CD4-positive, alpha-beta T cell treated with Interleukin-4 for 1 hour (primary cell): ENCODE measurements at places on chromosomes 11 and 22.

DNA sequence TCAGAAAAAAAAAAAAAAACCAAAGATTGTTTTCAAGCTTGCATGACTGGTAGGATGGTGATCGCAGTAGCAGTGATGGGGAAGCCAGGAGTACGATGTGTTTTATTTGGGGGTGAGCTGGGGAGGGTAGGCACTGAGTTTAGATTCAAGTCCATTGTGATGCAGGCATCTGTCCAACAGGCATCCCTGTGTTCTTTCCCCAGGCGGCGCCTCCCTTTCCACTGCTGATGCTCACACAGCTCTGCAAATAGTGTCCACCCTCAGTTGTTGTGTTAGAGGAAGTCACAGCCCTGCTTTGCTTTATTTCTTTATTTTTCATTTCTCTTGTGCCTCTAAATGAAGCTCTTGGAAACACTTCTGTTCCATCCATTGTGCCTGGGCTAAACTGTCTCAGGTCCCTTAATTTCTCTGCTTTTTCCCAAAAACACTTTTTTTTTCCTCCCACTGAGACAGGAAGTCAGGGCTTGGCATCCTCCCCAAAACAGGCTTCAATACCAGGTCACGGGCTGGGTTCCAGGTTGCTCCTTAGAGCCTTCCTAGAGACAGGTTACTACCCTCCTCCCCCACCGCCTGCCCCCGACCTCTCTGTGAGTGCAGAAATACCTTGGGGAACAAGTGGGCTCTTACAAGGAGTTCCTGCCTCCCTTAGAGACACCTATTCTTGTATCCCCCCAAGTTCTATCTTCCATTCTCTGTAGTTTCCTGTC is 38.6 kb upstream of the HSPA8 start:
- DNase-seq, result no peak

DNA sequence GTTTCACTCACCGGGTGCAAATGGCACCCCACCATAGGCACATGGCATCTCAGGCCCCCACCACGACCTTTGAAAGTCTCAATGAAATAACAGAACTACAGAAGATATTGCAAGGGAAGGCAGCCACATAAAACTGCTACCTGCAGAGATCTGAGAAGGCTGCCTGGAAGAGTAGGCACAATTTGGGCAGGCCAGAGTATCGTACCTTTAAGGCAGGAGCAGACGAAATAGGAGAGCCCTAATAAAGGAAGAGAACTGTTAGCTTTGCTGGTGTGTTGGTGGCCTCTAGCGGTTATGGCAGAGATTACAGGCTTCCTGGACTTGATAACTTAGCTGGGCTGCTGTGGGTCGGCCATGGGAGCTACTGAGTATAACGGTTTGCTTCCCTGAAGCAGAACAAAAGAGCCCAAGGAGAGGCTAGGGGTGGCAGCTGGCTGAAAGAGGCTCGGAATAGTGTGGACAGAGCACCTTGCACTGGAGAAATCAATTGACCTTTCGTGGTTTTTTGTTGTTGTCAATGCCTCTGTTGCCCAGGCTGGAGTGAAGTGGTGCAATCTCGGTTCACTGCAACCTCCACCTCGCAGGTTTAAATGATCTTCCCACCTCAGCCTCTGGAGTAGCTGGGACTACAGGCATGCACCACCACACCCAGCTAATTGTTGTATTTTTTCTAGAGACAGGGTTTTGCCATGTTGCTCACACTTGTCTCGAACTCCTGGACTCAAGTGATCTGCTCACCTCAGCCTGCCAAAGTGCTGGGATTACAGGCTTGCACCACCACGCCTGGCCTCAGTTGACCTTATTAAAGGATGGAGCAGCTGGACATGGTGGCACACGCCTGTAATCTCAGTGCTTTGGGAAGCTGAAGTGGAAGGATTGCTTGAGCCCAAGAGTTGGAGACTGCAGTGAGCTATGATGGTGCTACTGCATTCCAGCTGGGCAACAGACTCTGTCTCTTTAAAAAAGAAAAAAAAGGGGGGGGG is 4.8 kb downstream of the SDF2L1 start:
- DNase-seq, result peak; percentile 88

- no peak for DNase-seq
Measured at GRCh38 chr11:76249195-76249741, 43.0 kb upstream of the WNT11 start.

DNA sequence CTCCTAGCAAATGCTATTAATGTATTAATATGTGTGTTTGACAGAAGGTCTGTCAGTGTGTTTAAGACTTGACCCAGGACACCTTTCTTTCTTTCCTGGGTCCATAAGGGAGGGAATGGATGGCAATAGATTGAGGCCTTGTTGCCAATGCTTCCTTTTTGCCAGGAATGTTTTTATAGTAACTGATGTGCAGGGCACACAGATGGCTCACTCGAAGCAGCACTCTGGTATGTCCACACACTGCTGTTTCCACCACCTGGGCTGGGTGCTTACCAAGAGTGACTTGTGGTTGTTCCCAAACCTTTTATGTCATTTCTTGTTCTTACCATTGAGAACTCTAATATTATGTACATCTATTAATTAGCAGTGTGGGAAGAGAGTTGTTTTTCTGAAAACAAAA is 396.9 kb upstream of the SYN3 start:
- DNase-seq, result no peak

GRCh38 chr11:103768816-103769215 is 267.6 kb upstream of the DDI1 start:
- no peak for DNase-seq

DNA sequence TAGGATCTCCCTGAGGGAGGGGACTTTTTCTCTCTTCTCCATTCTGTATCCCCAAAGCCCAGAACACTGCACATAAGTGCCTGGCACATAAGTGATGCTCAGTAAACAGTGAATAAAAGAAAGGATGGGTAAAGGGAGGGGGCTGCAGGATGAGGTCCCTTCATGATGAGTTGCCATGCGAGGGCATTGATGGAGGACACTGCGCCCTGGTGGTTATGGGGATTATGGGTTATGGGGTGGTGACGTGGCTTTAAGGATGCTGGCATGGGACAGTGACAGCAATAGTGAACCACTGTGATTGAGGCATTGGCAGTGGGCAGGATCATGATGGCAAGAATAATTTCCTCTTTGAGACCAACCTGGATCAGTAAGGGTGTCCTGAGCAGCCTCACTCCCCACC is 43.9 kb upstream of the LRRC32 start:
- DNase-seq, result no peak

DNA sequence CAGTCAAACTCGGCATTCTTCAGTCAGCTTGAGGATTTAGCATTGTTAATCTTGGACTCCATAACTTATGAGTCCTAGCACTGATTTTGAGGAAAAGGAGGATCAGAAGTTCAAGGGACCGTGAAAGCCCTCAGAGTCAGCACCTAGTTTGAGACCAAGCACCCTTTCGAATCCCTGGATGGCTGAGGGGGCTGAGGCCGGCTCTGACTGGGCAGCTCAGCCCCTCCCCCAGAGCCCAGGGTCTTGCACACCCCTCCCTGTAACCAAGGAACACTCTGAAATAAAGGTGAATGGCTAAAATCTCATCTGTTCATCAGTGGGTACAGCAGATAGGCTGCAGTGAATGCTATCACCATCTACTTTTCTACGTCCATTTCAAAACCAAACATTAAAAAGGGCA is 27.3 kb downstream of the SLC25A18 start:
- no peak for DNase-seq

- no peak for DNase-seq
Measured at GRCh38 chr11:27610946-27611345, 89.3 kb downstream of the BDNF start.

DNA sequence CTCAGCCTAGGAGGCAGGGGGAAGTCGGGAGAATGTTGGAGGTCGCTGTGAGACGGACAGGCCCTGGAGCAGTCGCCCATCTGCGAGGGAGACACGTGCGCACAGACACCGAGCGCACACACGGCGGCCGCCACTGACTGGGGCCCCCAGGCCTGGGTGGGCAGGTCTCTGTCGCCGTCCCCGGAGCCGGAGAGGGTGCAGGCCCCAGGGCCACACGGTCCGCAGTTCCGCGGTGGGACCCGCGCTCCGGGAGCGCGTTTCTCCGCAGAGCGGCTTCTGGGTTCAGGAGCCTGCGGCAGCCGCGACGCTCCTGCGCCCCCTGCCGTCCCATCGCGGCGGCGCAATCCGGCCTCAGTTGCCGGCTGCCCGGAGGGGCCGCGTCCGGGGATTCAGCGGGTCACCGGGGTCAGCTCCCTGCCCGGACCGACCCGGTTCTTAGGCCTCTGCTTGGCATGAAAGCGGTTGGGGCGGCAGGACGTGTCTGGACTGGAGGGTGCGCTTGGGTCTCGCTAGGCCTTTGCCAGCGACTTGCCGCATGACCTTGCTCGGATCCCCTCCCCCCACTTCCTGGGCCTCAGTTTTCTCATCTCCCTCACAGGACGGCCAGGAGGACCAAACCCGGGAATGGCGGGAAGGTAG is 31.2 kb downstream of the PDE2A start:
- DNase-seq, result peak; percentile 59

- DNase-seq, result no peak
Measured at GRCh38 chr11:119223856-119224255, 17.7 kb downstream of the CBL start.

DNA sequence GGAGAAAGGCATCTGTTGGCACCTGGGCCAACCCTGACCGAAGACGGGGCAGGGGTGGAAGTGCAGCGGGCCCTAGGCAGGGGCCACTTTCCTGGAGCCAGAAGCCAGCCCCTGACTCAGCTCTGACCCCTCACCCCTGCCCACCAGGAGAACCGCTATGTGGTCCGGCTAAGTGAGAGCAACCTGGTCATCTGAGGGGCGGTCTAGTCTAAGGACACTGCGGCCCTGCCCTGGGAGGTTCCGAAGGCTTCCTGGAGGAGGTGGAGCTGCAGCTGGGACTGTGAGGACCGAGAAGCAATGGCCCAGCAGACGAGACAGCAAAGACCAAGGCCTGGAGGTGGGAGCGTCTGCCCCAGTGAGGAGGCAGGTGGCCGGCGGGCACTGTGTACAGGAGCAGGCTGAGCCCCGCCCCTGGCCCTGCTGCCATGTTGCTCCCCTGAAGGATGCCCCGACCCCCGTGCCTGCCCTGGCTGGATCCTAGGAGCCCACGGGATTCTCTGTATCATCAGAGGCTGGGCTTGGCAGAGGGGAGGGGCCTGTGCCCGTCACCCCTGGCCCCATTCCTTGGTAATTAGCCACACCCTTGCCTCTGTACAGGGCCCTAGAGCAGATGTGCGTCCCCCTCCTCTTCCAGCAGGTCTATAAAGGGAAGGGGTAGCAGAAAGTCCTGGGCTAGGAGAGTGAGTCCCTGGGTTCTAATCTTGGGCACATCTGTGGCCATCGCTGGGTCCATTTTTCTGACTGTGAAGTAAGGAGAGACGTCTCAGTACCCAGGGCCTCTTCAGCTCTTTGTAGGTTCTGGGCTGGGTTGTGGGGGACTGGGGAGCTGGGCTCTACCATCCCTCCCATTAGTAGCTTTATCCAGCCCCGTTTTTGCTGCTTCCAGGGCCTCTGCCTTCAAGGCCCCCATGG is 19.4 kb downstream of the RELT start:
- DNase-seq, result no peak
